ENCODE measurements at places on chromosomes 6 and 20.

GRCh38 chr6:154347981-154348380 lies 8.6 kb downstream of the IPCEF1 start:
- DNase-seq, result no peak

GRCh38 chr6:148487461-148487860 lies 144.8 kb downstream of the SASH1 start:
- no peak for DNase-seq

DNA sequence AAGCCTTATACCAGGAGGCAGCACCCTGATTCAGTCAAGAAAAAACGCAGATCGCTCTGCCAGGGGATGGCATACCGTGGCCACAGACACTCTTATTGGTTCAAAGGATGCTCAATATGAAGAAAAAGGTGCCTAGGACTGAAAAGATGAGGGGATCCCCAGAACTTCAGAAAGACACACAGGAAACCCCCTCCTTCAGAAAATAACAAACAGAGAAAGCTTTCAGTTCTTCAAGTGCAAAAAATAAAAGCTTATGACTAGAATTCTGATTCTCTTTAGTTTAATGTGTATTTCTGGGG lies 17.7 kb upstream of the MYB start:
- peak; percentile 32 for DNase-seq

GRCh38 chr6:50826803-50827202 lies 8.1 kb downstream of the TFAP2B start:
- no peak for DNase-seq

DNA sequence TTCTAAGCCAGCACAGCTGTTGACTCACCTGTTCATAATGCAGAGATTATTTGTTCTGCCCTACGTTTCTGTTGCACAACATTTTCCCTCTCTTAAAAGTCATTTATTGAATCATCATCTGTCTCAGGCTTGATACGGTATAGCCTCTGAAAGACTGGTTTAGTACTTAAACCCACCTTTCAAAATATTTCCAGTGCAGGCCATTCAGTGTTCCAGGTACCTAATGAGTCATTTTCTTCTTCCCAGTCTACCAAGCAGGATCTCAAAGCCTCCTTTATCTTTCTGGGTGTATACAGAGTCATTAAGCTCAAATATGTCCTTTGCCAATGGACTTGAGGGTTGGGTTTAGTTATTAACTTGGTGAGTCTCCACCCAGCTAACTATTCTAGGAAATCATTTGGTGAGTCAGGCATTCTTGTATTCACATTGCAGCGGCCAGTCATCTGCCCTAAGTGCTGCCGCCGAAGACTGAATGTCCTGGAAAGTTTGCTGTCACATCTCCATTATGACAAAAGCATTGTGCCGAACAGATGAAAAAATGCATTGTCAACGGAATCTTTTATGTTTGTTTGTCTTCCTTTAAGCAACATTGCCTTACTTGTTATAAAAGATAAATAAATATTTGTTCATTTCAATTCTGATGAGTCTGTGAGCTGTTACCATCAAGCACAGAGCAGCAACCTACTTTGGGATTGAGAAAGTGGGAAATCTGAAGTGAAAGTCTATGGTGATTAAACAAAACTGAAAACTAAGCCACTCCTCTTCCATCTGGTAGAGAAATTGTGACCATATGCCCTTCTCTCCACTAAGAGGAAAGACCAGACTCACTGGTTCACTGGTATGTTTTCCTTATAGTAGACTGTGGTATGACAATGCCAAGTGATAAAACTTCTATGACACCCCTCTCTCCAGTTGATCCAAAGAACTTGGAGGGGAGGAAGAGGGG lies 14.3 kb upstream of the FAM135A start:
- no peak for DNase-seq

GRCh38 chr6:4506792-4507191 lies 269.4 kb upstream of the CDYL start:
- no peak for DNase-seq

DNA sequence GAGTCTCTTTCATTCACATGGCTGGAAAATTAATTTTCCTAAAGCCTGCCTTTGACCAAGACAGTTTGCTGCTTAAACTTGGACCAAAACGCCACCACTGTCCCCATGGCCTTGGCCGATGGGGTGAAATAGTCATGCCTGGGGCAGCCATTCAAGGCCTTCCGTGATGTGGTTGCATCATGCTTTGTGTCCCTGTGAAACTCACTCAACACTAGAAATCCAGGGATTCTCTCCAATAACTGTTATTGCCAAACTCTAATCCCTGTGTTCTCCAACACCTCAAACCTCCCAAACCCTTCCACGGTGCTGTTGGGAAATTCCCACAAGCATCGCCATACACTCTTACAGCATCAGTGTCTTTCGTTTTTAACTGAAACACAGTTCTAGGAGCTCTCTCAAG lies 1.4 kb upstream of the TXNDC5 start:
- no peak for DNase-seq

- no peak for DNase-seq
Measured at GRCh38 chr20:58051367-58051766, 177.1 kb downstream of the ANKRD60 start.

- no peak for DNase-seq
Measured at GRCh38 chr6:116017546-116018295, 43.0 kb downstream of the FRK start.

- DNase-seq, result no peak
Measured at GRCh38 chr6:150876598-150876997, 11.1 kb downstream of the MTHFD1L start.

GRCh38 chr6:10655508-10656055 lies 38.8 kb downstream of the C6orf52 start:
- no peak for DNase-seq

DNA sequence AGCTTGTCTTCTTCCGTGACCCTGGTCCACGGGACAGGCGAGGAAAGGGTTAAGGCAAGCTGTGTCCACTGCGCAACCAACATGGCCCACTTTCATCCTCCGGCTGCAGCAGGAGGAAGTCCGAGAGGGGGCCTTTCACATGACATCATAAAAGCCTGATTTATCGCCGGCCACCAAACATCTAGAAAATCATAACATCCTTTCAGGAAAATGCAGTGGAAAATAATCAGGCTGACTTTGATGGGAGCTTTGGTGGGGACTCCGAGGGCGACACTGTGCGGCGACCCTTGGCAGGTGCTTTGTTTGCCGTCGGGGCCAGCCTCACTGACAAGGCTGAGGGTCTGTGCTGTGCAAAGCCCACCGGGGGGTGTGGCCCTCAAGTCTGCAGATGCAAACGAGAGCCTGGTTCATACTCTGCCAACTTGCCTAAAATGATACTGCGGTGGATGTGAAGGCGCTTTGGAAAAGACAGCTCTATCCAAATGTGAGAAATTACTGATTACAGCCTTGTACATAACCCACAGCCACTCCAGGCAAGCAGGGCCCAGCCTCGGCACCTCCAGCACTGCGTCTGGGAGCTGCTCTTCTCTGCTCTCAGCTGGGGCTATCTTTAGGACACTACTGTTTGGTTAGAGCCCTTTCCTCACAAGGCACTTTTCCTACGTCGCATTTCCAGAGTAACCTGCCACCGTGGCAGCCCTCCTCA lies 25.7 kb downstream of the FOXC1 start:
- DNase-seq, result no peak

GRCh38 chr20:61937963-61938838 lies 127.5 kb downstream of the TAF4 start:
- DNase-seq, result no peak

DNA sequence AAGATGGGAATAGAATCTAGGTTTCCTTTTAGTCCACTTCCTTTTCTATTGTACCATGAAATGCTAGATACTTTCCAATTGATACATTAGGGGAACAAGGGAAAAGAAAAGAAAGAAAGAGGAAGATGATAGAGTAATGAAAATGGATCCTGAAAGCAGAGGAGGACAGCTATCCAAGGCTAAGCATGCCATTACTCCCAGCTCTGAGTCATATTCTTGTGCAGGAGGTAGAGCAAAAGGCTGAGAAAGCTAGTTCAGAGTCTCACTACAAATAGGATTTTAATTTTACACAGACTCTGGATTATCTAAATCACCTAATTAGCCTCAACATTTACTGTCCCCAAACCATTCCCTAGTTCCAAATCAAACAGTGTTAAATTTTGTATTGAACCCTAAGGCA lies 23.6 kb downstream of the RWDD2A start:
- no peak for DNase-seq

GRCh38 chr6:71488186-71488585 lies 199.6 kb downstream of the OGFRL1 start:
- no peak for DNase-seq

DNA sequence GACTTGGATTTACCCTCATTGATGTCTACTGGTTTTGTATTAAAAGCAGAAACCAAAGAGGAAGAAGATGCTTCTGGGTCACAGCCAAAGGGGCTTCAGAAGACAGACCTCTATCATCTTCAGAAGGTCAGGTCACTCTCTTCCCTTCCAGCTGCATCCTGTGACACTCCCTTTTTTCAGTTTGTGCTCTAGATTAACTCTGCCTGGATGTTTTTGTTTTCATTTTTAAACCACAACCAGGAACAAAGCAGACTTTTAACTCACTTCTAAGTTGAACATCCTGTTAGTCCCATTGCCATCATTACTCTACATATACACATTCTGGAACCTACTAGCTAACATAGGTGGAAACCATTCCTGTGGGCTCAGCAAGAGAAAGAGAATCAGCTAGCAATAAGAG lies 45.2 kb downstream of the AKIRIN2 start:
- no peak for DNase-seq

DNA sequence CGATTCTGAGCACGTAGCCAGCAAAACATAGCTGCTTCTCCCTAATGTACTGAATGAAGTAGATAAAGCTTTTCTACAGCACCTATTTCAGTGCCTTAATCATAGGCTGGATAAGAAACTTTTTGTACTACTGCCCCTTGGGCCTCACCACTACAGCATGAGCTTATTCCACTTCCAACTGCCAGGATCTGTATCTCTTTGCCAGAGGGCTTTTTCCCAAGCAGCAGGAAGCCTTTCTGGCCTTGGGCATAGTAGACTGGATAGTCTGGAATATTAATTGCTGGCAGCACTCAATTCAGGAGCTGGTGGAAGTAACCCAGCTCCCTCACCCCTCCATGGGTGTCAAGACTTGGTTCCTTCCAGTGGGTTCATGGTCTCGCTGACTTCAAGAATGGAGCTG lies 43.6 kb downstream of the ANKEF1 start:
- no peak for DNase-seq

GRCh38 chr6:97306544-97307320 lies 23.7 kb upstream of the MMS22L start:
- DNase-seq, result no peak

- no peak for DNase-seq
Measured at GRCh38 chr6:35485402-35485877, 11.4 kb downstream of the TEAD3 start.

GRCh38 chr20:61567204-61567603 lies 315.1 kb downstream of the CDH4 start:
- no peak for DNase-seq

- DNase-seq, result no peak
Measured at GRCh38 chr6:43020847-43021246, 576 bp upstream of the RRP36 start.

GRCh38 chr6:103011605-103012004 lies 1618.1 kb downstream of the GRIK2 start:
- DNase-seq, result no peak

DNA sequence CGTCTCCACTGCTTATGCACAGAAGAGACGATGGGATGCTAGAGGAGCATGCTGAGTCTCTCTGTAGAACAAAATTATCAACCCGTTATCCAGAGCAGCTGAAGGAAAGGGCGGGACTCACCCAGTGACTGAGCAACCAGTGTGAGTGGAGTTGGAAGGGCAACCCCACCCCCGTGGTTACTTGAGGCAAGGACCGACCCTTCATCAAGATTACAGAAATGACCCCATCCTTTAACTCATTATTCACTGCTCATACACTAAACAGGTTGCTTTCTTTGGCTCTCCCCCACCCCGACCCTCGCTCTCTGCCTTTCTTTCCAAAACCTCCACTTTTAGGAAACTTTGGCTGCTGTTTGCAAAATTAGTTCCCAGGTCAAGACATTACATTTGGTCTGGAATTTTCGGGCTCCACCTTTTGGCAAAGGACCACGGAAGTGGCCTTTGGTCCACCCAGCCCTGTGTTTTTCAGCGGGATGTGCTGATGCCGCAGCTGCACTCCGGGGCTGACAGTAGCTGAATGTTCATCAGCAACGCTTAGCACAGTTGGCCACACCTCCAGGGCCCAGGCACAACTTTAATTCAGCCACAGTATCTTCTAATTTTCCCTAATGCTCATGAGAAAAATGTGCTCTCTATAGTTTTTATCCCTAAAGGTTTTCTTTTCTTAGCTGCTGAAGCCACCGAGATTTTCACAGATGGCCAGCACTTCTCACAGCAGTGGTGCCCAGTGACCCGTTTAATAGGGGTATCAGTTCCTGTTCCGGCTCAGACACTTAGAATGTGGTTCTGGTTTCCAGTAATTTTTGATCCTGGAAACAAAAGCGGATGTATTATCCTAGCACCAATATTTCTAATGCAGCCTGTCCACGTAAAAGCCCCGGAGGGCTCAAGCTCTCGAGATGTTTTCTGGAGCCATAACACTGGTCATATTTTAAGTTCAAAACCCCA lies 103.6 kb upstream of the NXT1 start:
- DNase-seq, result no peak

- no peak for DNase-seq
Measured at GRCh38 chr20:61912665-61913422, 152.8 kb downstream of the TAF4 start.

DNA sequence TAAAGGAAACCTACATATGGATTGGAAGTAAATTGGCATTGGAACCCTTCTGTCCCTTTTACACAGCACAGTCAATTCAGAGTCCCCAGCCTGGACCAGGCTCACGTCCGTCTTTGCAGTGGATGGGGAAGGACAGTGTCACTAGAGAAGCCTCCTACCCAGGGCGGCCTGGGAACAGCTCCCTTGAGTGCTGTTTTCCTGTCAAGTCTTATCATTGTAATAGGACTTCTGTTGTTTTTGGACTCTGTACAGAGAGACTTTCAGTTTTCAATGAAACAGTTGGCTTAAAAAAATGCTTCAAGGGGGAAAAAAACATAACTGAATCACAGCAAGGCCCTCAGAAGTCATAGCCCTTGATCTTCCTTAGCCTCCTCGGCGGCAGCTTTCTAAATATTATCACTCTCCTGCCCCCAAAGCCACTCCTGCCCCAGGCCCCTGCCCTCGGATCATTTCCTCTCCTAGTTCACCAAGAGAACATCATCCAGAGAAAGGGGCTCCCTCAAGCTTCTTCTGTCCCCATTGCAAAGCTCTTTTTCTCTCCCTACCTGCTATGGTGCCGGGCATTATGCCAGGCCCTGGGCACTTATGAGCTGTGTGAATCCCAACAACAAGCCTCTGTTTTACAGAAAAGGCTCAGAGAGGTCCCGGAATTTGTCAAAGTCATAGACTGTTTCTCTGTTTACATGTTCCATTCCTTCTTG lies 37.8 kb upstream of the CNKSR3 start:
- DNase-seq, result no peak
